AG09319 (cell line): ENCODE measurements at places on chromosomes 2 and 18.
A peak's percentile ranks its signal among the peaks of the same experiment; 100 is the strongest.

- no peak for DNase-seq
Observed at GRCh38 chr2:216183462-216183861, 74.3 kb downstream of the XRCC5 start.

DNA sequence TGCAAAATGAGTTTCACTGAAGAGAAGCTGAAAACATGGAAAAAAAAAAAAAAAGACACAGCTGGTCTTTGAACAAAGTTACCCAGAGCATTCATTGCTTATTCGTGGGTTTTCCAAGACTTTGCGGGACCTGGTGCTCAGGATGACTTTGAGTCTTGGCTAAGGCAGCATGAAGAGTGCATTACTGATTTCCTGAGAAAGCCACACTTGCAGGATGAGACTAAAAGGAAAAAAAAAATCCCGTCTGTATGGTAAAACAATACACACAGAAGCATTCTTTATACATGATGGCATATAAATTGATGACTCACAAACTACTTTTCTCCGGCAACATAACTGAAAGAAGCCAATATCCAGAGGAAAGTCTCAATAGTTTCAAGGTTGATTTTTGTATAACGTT is 195.4 kb downstream of the SPP2 start:
- DNase-seq, result no peak

DNA sequence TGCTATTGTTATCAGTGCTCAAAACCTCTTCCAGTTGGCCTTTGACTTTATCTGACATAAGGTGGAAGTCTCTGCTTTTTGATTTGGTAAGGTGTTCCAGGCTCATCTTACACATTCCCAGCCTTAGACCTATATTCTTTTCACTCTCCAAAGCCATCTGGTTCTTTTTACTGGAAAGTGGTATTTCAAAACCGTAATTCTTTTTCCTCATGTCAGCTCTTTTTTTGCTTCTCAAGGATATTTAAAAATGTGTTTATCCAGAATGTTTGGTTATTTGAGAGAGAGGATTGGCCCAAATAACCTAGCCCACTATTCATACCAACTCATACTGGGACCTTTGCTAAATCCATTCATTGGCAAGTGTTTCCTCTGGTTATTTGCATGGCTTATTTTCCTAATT is 411.2 kb upstream of the PIK3C3 start:
- no peak for DNase-seq

- no peak for DNase-seq
Observed at GRCh38 chr18:58046794-58047555, 2.9 kb downstream of the NEDD4L start.

GRCh38 chr2:234840336-234840735 is 111.5 kb upstream of the SH3BP4 start:
- DNase-seq, result peak; percentile 67

- no peak for DNase-seq
Observed at GRCh38 chr2:3637311-3637675, 20.7 kb upstream of the ALLC start.

GRCh38 chr2:29549069-29549380 is 372.4 kb downstream of the ALK start:
- peak; percentile 10 for DNase-seq

DNA sequence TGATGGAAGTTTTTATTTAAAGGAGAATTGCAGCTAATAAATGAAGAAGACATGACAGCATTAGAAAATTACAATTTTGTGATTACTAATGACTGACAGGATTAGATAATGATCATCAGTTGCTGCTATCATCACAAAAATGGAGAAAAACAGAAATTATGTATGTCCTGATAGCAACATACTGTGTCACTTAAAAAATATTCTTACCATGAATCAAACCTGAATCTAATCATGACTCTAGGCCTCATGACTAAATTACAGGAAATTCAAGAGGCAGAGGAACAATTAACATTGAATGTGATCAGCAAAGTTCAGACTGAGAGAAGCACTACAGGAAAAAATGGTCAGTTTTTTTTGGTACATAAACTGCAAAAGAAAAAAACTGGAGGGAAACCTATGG is 147.8 kb downstream of the PMAIP1 start:
- no peak for DNase-seq

DNA sequence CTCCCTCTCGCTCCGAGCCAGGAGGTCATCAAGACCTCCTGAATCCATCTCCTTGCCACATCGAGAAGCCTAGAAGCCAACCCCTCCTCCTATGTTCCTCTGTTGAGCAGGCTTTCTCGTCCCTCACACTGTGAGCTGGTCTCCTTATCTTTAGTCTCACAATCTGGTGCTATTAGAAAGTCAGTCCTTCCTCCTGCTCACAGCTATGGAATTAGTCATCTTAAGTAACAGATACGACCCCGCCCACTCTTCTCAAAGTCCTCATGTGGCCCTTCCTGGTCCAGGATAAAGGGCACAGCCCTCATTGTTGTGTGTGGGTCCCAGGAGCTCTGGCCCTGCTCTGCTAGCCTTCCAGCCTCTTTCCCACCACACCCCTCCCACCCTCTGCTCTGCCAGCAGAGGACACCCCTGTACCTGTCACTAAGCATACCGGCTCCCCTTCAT is 41.4 kb upstream of the TRIB2 start:
- no peak for DNase-seq

DNA sequence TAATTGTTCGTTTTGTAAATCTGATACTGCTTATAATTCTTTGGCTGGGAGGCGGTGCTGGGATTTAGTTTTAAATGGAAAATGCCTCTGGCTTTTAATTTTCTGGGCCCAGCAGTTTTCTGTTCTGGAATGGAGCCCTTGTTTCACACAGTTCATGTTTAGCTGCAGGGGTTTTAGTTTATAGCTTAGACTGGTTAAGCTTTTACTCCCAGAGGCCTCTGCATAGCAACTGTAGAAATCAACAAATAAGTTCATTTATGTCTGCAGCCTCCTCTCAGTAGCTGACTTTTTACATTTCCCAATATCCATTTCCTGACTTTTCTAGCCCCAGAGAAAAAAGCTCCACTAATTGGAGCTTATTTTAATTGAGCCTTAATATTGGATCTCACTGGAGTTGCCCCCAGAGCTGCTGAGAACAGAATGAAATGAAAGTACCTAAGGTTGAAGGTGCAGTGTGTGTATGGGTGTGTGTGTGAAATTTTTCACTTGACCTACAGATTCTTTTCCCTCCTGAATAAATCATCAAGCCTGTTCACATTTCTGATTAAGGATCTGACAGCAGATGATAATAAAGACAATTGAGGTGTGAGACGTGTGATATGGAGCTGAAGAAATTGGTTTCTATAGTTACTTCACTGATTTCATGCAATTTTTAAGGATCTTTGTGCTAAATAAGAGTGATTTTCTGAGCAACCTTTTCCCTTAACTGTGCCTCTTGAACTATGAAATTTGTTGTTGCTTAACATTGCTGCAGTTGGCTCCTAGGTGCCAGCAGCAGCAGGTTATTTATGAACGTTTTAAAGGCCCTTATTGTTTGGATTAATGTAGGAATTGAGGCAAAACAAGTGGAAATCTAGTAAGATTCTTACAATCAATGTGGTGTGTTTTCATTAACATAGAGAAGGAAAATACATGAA is 109.6 kb downstream of the TAF4B start:
- DNase-seq, result peak; percentile 19

DNA sequence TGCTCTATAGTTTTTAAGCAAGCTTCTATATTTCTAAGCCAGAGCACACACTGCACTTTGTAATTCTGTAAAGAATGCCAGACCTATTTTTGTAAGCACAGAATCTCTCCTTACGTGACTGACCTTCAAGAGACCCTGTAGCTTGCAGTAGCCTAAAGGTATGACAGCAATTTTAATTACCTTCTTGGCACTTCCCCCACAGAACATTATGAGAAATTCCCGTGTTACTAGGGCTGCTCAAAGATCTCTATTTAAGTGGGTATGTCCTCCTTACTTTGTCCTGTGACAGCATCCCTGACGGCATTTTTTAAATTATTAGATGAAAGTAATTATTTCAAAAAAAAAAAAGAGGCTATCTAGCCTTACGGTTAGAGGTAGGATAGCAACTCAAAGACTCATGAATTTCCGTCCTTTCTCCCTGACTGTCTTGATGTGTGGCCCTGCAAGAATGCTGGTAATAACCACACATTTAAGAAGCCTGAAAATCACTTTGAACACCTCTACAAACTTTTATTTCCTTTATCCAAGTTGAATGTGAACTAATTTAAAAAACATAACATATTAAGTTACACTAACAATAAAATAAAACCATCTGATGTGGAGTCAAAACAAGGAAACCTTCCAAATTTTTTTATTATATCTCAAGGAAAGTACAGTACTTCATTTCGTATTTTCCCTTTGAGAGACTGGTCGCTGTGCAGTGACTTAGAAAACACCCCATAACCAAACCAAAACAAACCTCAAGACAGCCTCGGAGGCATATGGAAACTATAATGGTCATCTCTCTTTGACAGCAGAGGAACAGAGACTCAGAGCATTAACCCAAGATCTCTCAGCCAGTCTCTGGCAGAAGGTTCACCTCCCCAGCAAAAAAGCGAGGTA is 54.9 kb downstream of the THUMPD2 start:
- DNase-seq, result no peak

DNA sequence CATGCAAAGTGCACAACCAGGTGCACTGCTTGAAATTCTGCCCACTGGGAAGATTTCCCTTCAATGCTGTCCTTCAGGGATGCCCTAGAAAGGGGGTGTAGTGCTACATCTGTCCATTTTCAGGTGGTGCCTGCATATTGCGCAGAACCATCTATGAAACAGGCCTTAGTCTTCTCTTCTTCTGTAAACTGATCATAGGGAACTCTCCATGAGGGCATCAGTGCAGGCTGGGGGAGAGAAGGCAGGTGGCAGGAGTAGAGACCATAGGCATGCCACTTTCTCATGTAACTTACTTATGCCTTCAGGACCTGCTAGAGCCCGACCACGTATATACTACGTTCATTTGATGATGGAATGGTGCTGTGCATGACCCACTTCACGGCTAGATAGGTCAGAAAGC is 912.1 kb downstream of the SLC4A3 start:
- no peak for DNase-seq

GRCh38 chr18:41719808-41720207 is 235.2 kb upstream of the PIK3C3 start:
- DNase-seq, result no peak

- no peak for DNase-seq
Observed at GRCh38 chr2:34652636-34653035, 1053.5 kb upstream of the FAM98A start.

GRCh38 chr2:2320486-2321199 is 10.4 kb downstream of the MYT1L start:
- no peak for DNase-seq

GRCh38 chr2:22329211-22330154 is 1055.5 kb upstream of the KLHL29 start:
- DNase-seq, result no peak

DNA sequence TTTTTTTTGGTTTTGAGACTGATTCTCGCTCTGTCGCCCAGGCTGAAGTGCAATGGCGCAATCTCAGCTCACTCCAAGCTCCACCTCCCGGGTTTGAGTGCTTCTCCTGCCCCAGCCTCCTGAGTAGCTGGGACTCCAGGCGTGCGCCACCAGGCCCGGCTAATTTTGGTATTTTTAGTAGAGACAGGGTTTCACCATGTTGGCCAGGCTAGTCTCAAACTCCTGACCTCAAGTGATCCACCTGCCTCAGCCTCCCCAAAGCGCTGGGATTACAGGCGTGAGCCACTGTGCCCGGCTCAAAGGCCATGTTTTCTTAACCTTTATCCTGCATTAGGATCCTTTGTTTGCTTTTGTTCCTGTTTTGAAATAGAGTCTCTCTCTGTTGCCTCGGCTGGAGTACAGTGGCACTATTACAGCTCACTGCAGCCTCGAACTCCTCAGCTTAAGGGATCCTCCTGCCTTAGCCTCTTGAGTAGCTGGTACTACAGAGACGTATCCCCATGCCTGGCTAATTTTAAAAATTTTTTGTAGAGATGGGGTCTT is 41.0 kb downstream of the NPC1 start:
- no peak for DNase-seq

- no peak for DNase-seq
Observed at GRCh38 chr2:120831086-120831485, 95.4 kb downstream of the GLI2 start.

DNA sequence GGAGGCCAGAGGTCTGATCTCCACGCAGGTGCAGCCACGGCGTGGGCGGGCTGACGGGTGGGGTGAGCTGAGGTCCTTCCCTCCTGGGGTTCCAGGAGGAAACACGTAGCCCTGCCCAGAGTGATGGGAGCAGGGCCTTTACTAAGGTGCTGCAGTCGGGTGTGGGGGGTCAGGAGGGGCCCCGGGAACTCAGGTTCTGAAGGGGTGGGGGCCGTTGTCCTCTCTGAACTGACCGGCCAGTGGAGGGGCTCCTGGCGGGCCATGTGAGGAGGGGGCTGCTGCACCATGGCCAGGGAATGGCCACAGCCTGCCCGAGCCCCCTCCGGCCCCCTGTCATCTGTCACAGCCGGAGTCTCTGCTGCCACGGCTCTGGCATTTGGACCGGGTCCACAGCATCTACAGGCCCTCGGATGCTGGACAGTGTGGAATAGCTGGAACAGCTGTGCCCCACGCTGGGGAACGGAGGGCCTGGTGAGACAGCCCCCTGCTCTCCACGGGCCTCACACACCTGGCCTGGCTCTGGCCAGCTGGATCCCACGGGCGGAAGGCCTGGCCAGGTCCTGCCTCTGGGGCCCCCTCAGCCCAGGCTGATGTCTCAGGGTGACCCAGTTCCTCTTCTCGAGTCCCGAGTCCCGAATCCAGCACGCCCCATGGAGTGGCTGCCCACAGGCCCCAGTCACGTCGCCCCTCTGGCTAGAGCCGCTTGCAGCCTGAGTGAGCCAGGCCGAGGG is 145.6 kb upstream of the GPC1 start:
- DNase-seq, result no peak

GRCh38 chr2:30410217-30410616 is 36.8 kb upstream of the LCLAT1 start:
- DNase-seq, result no peak

GRCh38 chr2:170375192-170375591 is 197.2 kb downstream of the MYO3B start:
- no peak for DNase-seq

GRCh38 chr18:51321696-51322095 is 124.2 kb upstream of the MEX3C start:
- no peak for DNase-seq

DNA sequence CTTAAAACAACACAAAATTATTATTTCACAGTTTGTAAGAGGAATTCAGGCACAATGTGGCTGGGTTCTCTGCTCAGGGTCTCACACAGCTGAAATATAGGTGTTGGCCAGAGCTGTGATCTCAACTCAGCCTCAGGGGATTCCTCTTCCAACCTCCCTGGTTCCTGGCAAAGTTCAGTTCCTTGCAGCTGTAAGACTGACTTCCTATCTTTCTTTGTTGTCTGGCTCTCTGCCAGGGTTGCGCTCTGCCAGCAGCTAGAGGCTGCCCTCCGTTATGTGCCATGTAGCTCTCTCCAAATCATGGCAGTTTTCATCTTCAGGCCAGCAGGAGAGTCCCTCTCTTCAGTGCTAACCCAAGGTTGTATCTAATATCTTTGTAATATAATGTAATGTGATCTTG is 272.5 kb upstream of the KCNJ3 start:
- no peak for DNase-seq
